Ovary (tissue), 10 donors: ENCODE measurements at places on chromosomes 3 and 15. TPM values are rescaled to one million over a fixed set of nuclear protein-coding genes. Genes with fewer than 3 reads are reported as not detected.

DHFR2 gene
- polyA plus RNA-seq, result 7.8 TPM

FAH gene
- 25.9 TPM for polyA plus RNA-seq

TIMP4 gene
- 4.3 TPM for polyA plus RNA-seq

HHATL gene
- 0.12 TPM for polyA plus RNA-seq

GRAMD1C gene
- polyA plus RNA-seq, result 0.75 TPM

GCNT3 gene
- 0.50 TPM for polyA plus RNA-seq

DNA sequence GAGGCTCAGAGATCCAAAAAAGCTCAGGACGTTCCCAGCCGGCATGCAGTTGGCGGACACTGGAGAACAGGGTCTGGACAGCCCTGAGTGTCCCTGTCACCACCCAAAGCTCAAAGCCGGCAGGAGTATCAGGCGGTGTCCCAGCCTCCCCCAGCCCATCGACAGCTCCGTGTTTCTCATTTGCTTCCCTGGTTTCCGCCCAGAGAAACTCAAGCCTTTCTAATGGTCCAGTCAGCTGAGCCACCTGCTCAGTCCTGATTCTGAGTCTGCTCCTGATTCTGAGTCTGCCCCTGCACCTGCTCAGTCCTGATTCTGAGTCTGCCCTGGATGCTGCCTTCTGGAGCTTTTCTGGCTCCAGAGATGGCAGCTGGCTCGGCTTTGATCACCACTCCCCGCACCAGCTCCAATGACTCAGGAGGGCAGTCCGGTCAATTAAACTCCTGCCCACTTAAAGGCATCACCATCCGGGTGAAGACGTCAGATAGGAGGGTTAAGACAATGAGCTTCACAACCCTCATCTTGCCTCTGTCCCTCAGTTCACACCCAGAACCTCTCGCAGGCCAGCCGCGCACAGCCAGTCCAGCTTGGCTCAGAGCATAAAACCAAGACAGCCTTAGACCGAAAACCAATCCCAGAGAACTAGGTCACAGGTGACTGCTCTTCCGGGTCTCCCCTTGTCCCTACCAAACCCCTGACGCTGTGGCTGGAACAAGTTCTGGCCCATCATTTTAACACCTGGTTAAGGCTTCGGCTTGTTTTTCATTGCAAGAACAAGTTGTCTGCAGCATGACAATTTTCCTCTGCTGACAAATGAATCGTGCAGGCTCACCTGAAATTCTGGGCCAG lies 6.8 kb downstream of the PCSK6 start:
- no peak for DNase-seq

- no peak for DNase-seq
Measured at GRCh38 chr3:138684396-138684795, 75.8 kb downstream of the FAIM start.

GRCh38 chr3:112293368-112294321 lies at the start of gene SLC9C1:
Gene SLC9C1 (minus strand): TSS chr3:112294216. CDS start chr3:112286791, 7,425 bp downstream.
- DNase-seq, result peak; percentile 24

GRCh38 chr3:23991683-23992628 lies 46.9 kb downstream of the NR1D2 start:
- no peak for DNase-seq

DNA sequence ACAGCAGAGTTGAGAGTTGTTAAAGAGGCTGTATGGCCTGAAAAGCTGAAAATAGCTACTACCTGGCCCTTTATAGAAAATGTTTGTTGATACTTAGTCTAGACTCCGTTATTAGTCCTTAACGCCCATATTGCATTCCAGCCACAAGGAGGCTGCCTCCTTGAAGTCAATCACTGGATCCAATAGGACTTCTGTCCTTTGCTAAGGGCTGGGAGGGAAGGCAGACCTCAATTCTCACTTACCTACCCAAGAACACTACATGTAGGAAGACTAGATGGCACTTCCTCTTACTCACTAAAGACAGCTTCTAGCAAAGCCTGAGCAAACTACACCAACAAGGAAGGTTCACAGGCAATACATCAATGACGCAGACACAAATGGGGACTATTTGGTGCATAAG lies 139.5 kb upstream of the HACD2 start:
- no peak for DNase-seq

DNA sequence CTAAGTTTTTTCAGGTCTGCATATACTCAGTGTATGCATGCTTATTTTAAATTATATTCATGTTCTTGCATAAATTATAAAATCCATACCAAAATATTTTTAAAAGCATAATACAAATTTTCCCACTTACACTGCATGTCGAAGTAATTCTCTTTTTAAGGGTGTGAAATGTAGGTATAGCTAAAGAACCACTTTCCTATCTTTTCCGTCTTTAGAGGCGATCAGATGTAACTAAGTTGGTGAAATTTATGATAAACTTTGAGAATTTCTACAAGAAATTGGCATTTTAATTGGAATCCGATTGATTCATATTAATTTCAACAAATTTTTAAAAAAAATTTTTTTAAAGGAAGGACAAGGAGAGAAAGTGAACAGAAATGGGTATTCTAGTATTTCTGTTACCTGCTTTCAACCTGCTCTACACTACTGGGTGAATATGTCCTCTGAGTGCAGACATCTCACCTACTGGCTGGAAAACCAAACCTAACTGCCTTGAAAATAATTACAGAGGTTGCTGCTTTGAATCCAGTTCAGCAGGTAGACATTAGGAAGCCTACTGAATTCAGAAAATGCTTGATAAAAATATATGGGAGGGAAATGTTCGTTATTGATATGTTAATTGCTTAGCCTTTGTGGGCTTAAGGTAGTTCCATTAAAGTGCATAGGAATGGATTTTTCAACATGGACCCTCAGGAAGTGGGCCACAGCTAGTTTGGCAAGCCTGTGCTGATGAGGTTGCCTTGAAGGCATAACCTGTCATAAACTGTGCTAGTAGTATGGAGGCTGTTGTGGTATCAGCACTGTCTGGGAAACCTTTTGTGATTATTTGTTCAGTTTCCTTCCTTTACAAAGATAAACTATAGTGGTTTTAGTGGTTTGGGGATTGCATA lies 5.1 kb downstream of the TRIM71 start:
- no peak for DNase-seq

- no peak for DNase-seq
Measured at GRCh38 chr15:66408254-66408653, 21.5 kb downstream of the MAP2K1 start.

DNA sequence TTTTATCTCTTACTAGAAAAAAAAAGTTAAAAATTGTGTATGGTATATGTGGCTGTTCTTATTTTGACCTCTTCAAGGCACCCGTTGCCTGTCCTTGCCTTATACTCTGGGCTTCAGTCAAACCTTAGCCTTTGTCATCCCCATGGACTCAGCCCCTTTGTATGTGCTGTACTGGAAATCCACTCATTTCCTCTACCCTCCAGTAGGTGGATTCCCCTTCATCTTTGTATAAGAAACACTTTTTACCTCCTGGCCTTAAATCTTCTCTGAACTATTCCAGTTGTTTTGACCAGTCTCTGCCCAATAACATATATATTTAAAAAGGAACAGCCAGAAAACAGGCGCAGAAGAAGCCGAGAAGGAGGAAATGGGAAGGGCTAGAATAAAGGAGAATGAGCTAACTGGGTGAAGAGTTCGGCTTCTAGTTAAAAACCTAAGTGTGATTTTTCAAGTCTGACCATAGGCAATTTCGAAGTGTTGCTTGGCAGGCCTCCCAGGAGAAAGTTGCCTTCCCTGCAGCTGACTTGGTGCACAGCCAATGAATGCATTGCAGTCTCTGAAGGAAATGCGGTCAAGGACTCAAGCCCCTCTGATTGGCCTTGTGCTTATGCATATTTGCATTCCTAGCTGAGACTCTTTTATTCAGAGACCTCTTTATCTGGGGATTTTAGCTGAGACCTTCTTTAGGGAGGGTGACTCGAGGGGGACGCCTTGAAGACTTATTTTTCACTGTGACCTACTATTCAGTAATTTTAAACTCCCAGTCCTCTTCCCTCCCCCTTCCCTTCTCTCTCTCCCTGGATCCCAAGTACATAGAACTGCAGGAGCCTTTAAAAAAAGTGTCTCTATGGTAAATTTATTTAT lies 277.4 kb downstream of the ROBO1 start:
- peak; percentile 52 for DNase-seq
